Dermis blood vessel endothelial cell (primary cell): ENCODE measurements at places on chromosomes 6 and 20.
A peak's percentile ranks its signal among the peaks of the same experiment; 100 is the strongest.

DNA sequence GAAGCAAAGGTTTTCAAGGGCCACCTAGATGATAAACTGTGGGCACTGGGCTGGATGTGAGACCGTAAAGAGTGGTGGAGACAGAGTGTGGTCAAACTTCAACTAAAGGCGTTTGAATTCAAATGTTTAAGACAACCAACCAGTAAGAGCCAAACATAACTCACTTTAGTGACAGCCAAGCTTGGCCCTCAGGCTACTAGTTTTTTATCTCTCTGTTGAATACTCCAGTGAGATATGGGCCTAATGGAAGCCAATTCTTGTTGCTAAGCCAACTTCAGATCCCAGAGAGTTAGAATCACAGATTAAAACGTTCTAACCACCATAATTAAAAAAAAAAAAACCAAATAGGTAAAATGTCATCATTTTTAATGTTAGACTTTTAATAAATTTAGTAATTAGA is 57.3 kb downstream of the TRMT6 start:
- DNase-seq, result no peak

GRCh38 chr6:138383776-138384175 is 6.1 kb downstream of the SMIM28 start:
- no peak for DNase-seq

DNA sequence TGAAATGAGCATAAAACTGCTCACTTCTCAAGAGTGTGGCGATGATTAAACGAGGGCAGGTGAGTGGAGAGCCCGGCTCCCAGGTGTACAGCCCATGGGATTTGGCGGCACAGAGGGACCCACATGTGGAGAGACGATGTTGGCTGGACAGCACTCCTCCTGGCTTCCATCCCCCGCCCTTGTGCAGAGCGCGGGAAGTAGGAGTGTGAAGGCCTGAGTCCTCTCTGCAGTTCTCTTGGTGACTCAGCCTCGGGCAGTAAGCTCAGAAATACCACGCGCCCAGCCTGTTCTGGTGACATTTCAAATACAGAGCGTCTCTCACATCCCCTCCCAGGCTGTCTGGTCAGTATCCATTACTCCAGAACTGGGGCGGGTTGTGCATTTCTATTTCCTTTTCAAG is 94.2 kb upstream of the SRSF6 start:
- no peak for DNase-seq

GRCh38 chr6:33297406-33297955 is 1.3 kb downstream of the RGL2 start:
- peak; percentile 26 for DNase-seq

DNA sequence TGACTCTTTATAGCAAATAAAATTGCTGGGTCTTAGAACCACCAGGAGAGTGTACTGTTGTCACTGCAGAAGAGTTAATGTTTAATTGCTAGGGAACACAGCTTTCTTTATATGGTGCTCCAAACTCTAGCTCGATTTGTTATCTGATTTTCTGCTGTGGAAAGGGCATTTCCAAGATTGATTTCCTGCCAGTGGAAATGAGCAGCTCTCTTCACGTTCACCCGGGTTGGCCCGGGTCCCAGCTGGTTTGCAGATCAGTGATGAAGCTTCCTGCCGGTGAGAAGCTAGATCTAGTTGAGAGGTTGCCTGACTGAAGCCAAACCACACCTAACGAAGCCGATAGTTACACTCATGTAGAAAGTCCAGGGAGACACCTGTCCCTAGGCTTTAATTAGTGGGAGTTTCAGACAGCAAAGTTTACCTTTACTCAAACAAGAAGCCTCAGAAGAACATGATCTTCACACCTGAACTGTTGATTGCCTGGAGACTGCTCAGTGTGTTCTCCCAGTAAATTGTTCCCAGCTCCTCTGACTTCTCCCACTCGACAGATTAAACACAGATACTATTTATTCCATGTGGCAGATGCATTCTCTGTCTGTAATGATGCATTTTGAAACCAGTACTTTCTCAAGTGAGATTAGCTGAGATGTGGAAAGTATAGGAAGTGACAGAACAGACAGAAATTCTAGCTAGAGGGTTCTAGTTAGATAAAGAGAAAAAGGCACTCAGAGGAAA is 27.8 kb downstream of the PAQR8 start:
- DNase-seq, result peak; percentile 82

GRCh38 chr6:105112577-105112976 is 67.2 kb downstream of the POPDC3 start:
- no peak for DNase-seq

- no peak for DNase-seq
Observed at GRCh38 chr20:16321291-16321690, 252.0 kb downstream of the KIF16B start.

DNA sequence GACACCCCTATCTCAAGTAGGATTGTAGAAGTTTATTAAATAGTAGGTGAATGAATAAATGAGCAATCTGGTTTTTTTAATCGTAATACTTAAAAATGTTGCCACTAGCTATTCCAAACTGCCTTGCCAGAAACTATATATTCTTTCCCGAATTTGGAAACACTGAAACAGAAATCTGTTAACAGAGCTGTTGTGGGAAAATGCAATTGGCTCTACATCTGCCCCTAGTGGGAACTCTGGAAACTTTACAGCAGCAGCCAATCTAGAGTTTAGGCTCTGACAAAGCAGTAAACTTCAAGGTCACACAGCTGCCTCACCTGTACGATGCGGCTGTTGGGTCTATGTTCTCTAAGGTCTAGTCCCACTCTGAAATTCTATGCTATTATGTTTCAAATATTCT is 41.7 kb downstream of the SYNE1 start:
- peak; percentile 23 for DNase-seq

DNA sequence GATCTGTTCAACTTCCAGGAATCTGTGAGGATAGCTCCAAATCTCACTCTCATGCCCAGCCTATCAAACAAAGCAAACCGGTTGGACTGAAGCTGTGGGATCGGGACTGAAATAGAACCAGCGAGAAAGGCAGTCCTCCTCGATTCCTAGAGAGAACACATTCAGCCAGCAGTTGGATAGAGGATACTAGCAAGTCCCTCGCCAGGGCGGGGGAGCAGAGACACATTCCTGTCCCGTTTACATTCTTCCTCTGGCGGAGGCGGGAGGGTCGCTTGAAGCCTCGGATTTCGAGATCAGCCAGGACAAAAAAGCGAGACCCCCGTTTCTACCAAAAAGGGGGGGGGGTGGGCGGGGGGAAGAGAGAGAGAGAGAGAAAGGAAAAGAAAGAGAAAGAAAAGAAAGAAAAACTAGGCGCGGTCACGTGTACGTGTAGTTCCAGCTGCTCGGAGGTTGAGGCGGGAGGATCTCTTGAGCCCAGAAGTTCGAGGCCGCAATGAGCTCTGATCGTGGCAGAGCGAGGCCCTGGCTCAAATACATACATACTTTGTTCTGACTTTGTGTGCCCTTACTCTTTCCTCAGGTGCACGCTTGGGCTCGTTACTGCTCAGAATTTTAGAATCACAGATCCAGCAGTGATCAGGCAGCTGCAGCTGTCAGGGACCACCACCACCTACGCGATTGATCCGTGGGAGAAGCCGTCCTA is 19.5 kb downstream of the ZNF311 start:
- DNase-seq, result peak; percentile 98

DNA sequence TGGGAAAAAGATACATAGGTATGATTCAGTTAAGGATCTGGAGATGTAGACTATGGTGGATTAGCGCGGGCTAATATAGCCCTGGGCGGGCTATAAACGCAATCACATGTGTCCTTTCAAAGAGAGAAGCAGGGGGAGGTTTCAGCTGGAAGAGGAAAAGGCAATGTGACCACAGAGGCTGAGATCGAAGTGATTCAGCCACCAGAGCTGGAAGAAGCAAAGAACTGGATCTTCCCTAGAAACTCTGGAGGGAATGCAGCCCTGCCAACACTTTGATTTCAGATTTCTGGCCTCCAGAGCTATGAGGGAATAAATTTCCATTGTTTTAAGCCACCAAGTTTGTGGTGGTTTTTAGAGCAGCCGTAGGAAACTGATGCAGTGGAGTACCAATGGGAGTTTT is 81.5 kb upstream of the NHSL1 start:
- DNase-seq, result no peak

DNA sequence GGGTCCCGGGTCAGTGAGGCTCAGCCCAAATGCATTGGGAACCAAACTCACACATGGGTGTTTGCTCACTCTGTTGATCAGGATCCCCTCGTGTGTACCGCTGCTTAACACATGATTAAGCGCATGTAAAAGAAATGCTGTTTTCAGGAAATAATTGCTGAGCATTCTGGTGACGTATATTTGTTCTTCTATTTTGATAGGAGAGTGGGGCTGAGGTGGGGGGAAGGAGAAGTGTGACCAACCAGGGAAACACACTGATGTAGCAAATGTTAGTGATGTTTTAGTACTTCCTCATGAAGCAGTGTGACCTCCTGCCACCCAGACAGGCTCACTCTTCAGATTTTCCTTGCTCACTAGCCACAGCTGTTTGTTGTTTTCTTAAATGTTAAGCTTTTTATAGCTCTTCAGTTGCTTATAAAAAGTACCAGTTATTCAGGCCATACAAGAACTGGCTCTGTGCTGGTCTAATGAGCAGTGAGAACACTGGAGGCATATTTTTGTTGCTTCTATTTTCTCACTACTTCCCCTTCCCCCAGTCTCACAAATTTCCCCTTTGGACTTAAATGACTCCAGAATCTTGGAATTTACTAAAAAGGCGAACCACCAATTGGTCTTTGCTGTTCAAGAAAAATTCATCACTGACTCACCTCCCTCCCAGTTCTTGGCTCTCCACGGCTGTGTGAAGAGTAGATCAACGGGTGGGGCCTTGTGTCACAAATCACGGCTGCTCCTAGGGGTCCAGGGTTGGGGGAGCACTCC is 79.2 kb upstream of the BACH2 start:
- no peak for DNase-seq

DNA sequence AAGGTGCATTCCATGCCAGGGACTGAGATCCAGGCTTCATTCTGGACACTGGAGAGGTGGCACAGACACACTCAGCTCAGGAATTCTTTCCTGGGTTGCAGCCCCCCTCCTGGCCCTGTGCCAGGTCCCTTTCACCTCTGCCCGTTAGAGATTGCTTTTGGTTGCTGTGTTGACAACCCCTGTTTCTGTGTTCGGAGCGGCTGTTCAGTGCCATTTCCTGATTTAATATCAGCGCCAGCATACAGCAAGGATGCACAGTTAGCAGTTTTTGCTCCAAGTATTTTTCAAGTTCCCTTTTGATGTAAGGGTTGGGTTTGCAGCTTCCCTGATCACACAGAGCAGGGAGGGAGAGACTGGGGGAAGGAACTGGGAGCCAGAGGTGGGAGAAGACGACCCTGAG is 8.5 kb upstream of the MAFB start:
- no peak for DNase-seq

DNA sequence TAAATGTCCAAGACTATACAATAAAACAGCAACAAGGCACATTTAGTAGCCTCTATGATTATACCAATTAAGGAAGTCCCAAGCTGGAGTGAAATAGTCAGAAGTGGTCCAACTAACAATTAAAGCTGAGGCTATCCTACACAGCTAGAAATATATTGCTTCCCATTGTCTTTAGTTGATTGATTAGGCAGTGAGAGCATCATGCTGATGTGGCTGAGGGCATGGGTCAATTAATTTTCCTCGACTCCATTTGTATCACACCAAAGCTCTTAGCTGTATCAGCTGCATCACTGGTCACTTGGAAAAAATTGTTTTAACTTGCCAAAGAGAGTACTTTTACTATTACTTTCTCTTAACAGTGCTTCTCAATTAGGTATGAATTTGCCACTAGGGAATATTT is 328.7 kb upstream of the NT5E start:
- DNase-seq, result no peak

- DNase-seq, result no peak
Observed at GRCh38 chr6:14110001-14110818, 7.4 kb upstream of the CD83 start.

DNA sequence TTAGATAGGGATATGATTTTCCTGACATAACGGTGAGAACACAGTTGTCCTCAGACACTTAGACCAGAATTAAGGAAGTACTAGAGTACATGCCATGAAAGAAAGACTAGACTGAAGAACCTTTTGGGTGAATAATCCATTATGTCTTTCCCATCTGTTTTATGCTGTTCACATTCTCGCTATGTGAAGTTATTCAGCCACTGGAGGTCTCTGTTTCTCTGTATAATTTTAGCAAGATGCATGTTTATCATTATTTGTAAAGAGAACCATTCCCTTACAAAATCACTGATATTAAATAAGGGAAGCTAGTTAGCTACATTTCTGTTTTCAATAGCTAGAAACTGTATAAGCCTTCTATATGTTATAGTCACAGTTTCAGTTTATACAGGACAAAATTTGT is 391.9 kb downstream of the CD109 start:
- DNase-seq, result peak; percentile 34

- no peak for DNase-seq
Observed at GRCh38 chr20:60565083-60565482, 606.9 kb downstream of the CDH26 start.

DNA sequence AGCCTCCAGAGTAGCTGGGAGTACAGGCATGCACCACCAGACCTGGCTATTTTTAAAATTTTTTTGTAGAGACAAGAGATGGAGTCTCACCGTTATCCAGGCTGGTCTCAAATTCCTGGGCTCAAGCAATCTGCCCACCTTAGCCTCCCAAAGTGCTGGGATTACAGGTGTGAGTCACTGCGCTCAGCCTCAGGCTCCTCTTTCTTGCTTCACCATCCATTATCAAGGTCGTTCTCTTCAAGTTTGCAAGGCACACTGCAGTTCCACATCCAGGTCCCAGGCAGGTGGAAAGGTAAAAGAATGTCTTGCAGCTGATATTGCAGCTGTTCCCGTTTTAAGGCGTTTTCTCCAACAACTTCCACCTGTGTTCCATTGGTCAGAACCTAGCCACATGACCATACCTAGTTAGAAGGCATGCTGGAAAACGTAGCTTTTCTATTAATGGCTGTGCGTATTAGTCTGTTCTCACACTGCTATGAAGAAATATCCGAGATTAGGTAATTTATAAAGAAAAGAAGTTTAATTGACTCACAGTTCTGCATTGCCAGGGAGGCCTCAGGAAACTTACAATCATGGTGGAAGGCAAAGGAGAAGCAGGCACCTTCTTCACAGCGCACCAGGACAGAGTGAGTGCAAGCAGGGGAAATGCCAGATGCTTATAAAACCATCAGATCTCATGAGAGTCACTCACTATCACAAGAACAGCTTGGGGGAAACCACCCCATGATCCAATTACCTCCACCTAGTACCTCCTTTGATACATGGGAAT is 51.7 kb downstream of the PCNA start:
- DNase-seq, result no peak
